ENCODE measurements at places on chromosomes 2 and 18.

DNA sequence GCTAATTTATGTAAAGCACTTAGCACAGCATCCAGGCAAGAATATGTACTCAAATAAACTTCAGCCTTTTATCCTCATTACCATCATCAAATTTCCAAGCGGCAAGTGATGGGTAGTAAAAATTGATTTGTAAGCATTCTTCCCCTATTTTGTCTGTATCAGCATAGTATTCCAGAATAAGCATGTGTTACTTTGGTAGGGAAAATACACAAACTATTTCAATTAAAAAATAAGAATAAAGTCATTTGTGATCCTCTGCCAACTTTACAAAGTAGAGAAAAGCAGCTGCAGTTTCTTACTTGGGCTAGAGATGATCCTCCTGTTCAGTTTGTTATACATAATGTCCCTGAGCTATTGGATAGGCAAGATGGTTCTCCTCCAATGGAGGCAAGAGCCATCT is 493.2 kb downstream of the ZEB2 start:
- no peaks in the 10 kb centered on the region for H3K27me3 ChIP-seq
- no peak overlapping the region for H3K4me3 ChIP-seq
- H3K36me3 ChIP-seq: no peaks in the 10 kb centered on the region
- no peaks in the 10 kb centered on the region for H3K4me1 ChIP-seq
- DNase-seq: no peak
- no peak overlapping the region for H3K27ac ChIP-seq

DNA sequence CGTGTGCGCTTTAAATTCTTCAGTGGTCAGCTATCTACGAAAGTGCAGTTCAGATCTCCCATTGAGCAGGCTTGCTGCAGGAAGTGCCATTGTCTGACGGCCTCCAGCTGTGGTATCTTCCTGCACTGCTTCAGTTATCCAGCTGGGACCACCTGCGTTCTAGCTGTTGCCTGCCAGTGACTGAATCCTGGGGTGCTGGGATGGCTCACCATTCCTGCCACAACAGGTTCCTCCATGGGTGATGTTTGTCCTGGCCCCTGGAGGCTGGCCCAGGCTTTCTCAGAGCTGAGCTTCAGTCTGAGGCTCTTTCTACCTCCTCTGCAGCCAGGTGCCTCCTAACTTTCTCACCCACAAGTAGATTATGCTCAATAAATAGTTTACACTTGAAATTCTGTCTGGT is 498.5 kb upstream of the HS6ST1 start:
- no peak overlapping the region for H3K4me3 ChIP-seq
- peak; percentile 62 for DNase-seq
- H3K4me1 ChIP-seq: no peaks in the 10 kb centered on the region
- H3K27me3 ChIP-seq: no peaks in the 10 kb centered on the region
- no peaks in the 10 kb centered on the region for H3K36me3 ChIP-seq

GRCh38 chr2:20334605-20335203 is 15.9 kb downstream of the PUM2 start:
- DNase-seq: no peak
- H3K4me3 ChIP-seq: no peak overlapping the region
- no peaks in the 10 kb centered on the region for H3K27me3 ChIP-seq
- H3K36me3 ChIP-seq: no peaks in the 10 kb centered on the region
- H3K4me1 ChIP-seq: peaks cover 13% of the 10 kb centered on the region

DNA sequence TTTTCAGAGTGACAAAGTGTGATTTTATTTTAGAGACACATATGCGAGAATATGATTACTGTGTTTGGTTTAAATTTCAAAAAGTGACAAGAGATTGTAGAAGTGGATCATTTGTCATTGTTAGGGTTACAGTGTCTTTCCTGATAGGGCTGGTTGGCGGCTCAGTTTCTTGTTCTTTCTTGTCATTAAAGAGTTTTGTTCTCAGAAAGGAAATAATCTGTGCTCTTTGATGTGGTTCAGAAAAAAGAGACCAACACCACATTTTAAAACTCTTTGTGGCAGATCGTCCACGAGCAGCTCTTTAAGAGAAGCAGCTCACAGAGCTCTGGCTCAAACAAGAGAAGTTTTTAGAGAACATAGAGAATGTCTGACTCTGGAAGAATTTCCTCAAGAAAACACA is 45.6 kb upstream of the ZNF532 start:
- DNase-seq: no peak
- no peaks in the 10 kb centered on the region for H3K36me3 ChIP-seq
- H3K4me3 ChIP-seq: no peak overlapping the region
- no peaks in the 10 kb centered on the region for H3K27me3 ChIP-seq
- no peaks in the 10 kb centered on the region for H3K4me1 ChIP-seq

DNA sequence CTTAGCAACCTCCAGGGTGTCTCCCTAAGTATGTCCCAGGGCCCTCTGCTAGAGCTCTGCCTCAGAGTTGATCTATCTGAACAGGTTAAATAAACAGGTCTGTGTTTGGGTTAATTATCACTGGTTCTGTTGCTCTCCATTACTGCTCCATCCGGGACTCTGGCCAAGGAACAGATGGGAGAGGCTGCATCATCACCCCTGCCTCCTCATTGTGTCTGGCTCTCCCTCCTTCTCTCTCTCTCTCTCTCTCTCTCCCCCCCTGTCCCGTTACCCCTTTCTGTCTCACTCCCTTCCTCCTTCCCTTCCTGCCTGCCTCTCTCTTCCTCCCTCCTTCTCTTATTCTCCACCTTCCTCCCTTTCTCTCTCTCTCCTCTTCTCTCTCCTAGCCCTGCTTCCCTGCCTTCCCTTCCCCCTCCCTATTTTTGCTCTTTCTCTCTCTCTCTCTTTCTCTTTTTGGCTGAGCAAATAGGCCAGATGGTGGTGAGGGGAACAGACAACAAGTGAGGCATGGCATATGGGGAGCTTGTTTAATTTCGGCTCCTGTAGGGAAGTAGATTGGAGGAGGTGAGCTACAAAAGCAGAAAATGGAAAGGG is 62.1 kb downstream of the SETBP1 start:
- H3K36me3 ChIP-seq: no peaks in the 10 kb centered on the region
- DNase-seq: peak; percentile 80
- H3K27ac ChIP-seq: no peak overlapping the region
- peaks cover 90% of the 10 kb centered on the region for H3K27me3 ChIP-seq
- no peak overlapping the region for H3K4me3 ChIP-seq

DNA sequence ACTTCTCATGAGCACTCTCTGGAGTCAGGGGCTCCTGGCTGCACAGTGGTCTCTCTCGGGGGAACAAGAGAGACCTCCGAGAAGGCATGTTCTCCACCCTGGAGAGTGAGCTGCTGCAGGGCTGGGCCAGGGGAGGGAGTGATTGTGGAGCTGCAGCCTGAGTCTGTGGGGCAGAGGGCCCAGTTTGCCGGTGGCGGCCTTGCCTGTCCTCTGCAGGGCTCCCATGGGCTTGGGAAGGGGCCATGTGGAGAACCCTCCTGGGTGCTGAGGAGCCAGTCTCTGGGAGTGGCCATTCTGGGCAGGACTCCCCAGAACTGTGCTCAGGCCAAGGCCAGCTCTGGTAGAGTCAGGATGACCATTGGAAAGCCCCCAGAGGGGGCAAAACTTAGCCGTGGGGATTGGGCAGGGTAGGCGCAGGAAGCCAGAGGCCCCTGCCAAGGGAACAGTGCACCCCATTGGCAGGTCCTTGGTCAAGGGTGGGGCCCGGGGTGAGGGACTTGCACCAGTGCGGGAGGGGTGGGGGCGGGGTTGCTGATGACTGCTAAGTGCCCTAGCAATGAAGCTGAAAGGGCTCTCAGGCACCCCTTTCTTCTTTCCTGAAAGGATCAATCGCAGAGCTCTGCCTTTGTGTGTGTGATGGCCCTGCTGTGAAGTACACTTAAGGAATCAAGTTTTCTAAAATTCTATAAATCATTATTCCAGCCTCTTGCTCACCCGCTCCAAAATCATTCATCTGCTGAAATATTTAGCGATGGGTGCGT is 69.7 kb upstream of the BOD1L2 start:
- no peak overlapping the region for H3K4me3 ChIP-seq
- no peak for DNase-seq
- no peak overlapping the region for H3K27ac ChIP-seq
- peaks cover 5% of the 10 kb centered on the region for H3K4me1 ChIP-seq
- no peaks in the 10 kb centered on the region for H3K27me3 ChIP-seq

GRCh38 chr2:133213651-133214050 is 354.6 kb downstream of the NCKAP5 start:
- H3K4me3 ChIP-seq: no peak overlapping the region
- no peaks in the 10 kb centered on the region for H3K27me3 ChIP-seq
- no peaks in the 10 kb centered on the region for H3K36me3 ChIP-seq

- H3K27me3 ChIP-seq: no peaks in the 10 kb centered on the region
- no peak overlapping the region for H3K4me3 ChIP-seq
- H3K27ac ChIP-seq: no peak overlapping the region
- no peaks in the 10 kb centered on the region for H3K4me1 ChIP-seq
These were observed 332.2 kb downstream of the OSR1 start for GRCh38 chr2:19026261-19026660.

DNA sequence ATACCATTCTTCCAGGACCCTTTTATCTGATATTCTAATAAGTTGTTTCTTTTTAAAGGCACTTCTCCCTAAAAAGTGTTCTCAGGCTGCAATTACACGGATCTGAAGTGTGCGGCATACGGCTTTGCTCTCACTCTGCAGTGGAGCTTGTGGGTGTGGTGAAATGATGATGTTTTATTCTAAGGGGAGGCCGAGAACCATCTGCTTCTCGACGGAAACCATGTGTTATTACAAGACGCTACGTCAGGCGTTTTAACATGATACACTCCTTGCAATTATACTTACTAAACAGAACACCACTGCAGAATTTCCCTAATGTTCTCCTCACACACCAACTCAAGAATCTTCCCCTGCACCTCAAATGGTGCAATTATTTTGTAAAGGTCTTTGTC is 34.9 kb upstream of the CTDP1 start:
- peak; percentile 48 for DNase-seq
- H3K27me3 ChIP-seq: peaks cover 22% of the 10 kb centered on the region
- H3K4me1 ChIP-seq: peaks cover 24% of the 10 kb centered on the region
- H3K4me3 ChIP-seq: no peak overlapping the region
- H3K27ac ChIP-seq: no peak overlapping the region

- peaks cover 18% of the 10 kb centered on the region for H3K36me3 ChIP-seq
- no peak for DNase-seq
- no peak overlapping the region for H3K4me3 ChIP-seq
- peaks cover 13% of the 10 kb centered on the region for H3K4me1 ChIP-seq
- no peak overlapping the region for H3K27ac ChIP-seq
These were observed 3.7 kb downstream of the B3GNT7 start for GRCh38 chr2:231399046-231399852.

GRCh38 chr2:205706769-205707381 is 24.6 kb downstream of the NRP2 start:
- H3K27me3 ChIP-seq: no peaks in the 10 kb centered on the region
- H3K36me3 ChIP-seq: no peaks in the 10 kb centered on the region
- peak; percentile 40 for DNase-seq
- H3K27ac ChIP-seq: peak overlapping the region; percentile 79
- H3K4me3 ChIP-seq: no peak overlapping the region
- H3K4me1 ChIP-seq: peaks cover 41% of the 10 kb centered on the region

DNA sequence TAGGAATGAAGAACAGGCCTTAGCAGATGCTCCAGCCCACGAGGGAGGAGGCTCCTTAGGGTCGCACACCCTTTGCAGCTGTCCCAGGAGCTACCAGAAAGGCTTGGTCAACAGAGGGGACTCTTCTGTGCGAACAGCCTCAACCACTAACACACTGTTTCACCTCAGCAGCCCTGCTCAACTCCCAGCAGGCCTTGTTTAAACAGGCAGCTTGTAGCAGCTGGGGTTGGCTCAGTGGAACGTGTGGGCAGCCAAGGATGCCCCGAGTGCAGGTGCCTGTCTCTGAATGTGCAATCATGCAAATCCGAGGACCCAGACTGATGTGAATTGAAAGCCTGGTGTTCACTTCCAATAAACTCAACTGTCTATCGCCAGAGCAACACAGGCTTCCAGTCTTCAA is 88.7 kb upstream of the CXCR4 start:
- no peak overlapping the region for H3K4me3 ChIP-seq
- DNase-seq: no peak
- no peak overlapping the region for H3K27ac ChIP-seq
- H3K36me3 ChIP-seq: no peaks in the 10 kb centered on the region
- H3K4me1 ChIP-seq: peaks cover 49% of the 10 kb centered on the region
- H3K27me3 ChIP-seq: no peaks in the 10 kb centered on the region

GRCh38 chr2:41966431-41966893 is 81.4 kb upstream of the PKDCC start:
- no peaks in the 10 kb centered on the region for H3K36me3 ChIP-seq
- H3K4me1 ChIP-seq: peaks cover 23% of the 10 kb centered on the region
- DNase-seq: peak; percentile 84
- H3K4me3 ChIP-seq: no peak overlapping the region

GRCh38 chr18:63119647-63120046 is 199.9 kb downstream of the BCL2 start:
- H3K4me1 ChIP-seq: no peaks in the 10 kb centered on the region
- H3K36me3 ChIP-seq: no peaks in the 10 kb centered on the region
- DNase-seq: peak; percentile 43
- H3K27me3 ChIP-seq: no peaks in the 10 kb centered on the region
- H3K4me3 ChIP-seq: no peak overlapping the region

DNA sequence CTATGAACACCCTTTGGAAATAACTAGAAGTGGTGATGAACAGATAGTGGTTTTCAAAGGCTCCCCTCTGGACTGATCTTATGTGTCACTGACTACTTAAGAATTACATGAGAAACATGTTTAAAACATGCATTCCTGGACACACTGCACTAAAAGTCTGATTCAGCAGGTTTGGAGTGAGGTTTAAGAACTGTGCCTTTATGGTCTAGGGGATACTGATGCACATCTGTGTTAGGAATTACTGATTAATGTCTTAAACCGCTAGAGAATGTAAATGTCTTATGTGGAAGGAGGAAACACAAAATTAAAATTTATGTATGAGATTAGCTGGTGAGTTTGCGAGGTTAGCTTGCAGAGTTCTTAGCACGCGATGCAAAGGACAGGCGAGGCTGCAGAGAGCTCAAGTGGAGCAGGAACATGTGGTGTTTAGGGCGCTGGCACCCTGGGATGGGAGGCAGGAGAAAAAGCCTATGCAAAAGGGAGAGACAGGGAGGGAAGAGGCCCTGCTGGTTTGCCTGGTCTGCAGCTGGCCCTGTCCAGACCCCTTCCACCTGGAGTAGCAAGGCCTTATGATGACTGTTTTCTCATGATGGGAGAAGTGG is 11.7 kb downstream of the SH3YL1 start:
- H3K4me1 ChIP-seq: no peaks in the 10 kb centered on the region
- peaks cover 13% of the 10 kb centered on the region for H3K36me3 ChIP-seq
- no peak overlapping the region for H3K27ac ChIP-seq
- no peak for DNase-seq
- no peak overlapping the region for H3K4me3 ChIP-seq
- no peaks in the 10 kb centered on the region for H3K27me3 ChIP-seq

GRCh38 chr2:46964835-46965560 is 49.4 kb upstream of the MCFD2 start:
- no peak overlapping the region for H3K4me3 ChIP-seq
- H3K36me3 ChIP-seq: no peaks in the 10 kb centered on the region
- no peaks in the 10 kb centered on the region for H3K27me3 ChIP-seq
- H3K27ac ChIP-seq: peak overlapping the region; percentile 11
- peaks cover 18% of the 10 kb centered on the region for H3K4me1 ChIP-seq

DNA sequence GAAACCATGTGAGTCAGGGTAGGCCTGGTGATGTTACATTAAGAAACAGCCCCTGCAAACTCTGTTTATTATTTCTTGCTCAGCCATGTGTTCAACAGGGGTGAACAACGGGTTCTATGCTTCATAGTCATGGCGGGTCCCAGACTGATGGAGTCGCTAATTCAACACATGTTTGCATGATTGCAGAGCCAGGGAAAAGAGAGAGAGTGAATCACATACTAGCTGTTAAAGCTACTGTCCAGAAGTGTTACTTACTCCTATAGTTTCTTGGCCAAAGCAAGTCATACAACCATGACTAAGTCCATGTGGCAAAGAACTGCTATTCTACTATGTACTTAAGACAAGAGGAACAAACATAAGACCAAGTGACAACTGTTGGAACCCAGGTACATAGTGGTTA is 241.2 kb upstream of the SKOR2 start:
- DNase-seq: no peak
- no peaks in the 10 kb centered on the region for H3K36me3 ChIP-seq

Measured in left lung (tissue), 14 donors.